ENCODE measurements at places on chromosomes 4 and X.

DNA sequence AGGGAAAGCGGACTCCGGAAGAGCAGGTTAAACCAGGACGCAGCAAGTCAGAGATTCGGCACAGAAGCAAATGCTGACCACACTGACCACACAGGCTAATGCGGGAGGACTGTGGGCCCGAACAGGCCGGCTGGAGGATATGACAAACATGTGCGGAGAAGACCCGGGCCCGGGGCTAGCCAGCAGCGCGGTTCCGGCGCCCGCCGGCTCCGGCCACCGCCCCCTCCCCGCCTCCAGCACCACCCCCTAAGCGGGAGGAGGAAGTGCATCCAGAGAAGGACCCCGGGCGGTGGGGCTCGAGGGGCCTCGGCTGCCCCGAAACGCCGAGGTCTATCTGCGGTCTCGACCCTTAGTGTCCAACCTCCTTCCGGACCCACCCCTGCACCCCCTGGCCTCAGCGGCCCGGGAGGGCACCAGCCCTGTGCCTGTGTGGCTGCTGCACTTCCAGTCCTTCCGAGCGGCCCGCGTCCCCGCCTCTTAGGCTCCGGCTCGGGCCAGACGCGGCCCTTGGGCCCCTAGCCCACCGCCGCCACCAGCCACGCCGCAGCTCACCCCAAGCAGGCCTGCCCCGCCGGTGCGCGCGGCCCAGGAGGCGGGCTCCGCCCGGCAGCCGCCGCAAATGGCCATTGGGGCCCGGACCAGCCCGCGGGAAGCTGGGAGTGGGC lies 2.1 kb downstream of the ELOVL6 start:
- DNase-seq = no peak

DNA sequence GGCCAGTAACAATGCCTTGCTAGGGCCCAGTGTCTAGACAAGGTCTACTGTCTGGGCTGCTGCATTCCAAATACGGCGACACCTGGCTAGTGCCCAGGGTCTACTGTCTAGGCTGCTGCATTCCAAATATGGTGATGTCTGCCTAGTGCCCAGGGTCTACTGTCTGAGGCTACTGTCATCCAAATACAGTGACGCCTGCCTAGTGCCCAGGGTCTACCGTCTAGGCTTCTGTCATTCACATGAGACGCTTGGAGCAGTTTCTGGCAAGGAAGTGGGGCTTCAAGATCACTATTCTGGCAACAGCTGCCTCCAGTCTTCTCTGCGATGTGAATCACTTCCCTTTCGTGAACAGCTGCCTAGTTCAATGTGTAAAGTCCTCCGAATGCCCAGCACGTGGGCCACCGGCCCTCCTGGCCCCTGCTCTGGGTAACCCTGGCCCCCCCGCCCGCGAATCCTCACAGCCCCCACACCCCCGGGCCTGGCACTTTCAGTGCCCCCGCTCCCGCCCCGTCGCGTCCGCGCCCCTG lies 12.7 kb downstream of the ACOX3 start:
- DNase-seq = no peak

DNA sequence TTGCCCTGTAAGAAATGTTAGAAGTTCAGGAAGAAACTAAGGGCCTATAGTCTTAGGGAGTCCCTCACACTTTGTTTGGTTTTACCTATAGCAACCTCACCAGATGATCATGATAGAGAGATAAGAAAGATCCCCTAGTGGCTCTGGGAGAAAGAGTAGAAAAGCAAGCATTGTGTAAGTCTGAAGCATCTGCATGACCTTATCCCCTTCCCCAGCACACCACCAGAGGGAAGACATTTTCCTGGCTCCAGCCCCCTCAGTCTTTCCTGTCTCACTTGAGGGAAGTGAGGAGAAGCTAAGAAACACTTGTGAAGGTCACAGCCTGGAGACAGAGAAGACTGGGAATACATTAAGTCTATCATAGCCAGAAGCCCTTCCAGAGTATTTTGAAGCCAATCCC lies 154.0 kb downstream of the EVC2 start:
- DNase-seq = no peak

GRCh38 chrX:153600032-153600373 lies 1.1 kb upstream of the CCNQ start:
- DNase-seq = no peak

DNA sequence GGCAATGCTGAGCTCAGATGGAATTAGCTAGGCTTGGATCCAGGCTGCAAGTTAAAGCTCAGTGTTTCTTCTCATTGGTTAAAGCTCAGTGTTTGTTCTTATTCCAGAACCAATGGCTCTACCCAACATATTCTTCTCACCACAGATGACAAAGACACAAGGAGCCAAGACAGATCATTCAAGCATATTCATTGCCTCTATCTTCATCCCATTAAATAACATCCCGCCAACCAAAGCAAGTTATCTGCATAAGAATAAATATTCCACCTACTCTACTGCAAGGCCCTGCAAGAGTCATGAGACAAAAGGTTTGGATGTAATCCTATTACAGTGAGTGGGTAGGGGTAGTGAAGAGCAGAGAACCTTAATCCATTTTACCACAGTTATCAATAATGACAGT lies 766.5 kb downstream of the C4orf33 start:
- no peak for DNase-seq
